ENCODE measurements at places on chromosomes 3 and 15. TPM values are rescaled to one million over a fixed set of nuclear protein-coding genes. Genes with fewer than 3 reads are reported as not detected.

- no peaks in the 10 kb centered on the region for H3K27me3 ChIP-seq
- no peak overlapping the region for H3K4me3 ChIP-seq
- no peaks in the 10 kb centered on the region for H3K36me3 ChIP-seq
- no peak overlapping the region for H3K27ac ChIP-seq
Measured at GRCh38 chr3:178513546-178514380, 22.5 kb upstream of the KCNMB2 start.

SCAANT1 gene
- polyA plus RNA-seq: 1.1 TPM

GRCh38 chr15:74857082-74857655 lies 14.2 kb upstream of the ULK3 start:
- H3K4me3 ChIP-seq: no peak overlapping the region
- H3K27ac ChIP-seq: peak overlapping the region; percentile 52
- H3K4me1 ChIP-seq: peaks cover 14% of the 10 kb centered on the region
- H3K27me3 ChIP-seq: no peaks in the 10 kb centered on the region

DNA sequence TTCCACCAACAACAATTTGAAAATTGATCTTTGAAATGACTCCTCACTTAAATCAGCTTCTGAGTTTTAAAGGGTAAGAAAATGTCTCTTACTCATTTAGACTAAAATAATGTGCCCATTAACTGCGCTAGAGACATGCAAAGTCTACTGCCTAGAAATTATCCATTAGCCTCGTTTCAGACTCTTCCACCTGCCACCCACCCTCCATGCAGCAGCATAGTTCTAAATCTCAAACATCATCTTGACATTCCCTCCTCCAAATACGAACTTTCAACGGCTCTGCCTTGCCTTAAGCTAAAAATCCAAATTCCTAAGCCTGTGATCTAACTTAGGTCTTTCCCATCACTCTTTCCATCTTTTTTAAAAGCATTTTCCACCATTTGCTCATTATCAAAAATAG lies 66.6 kb upstream of the ST8SIA2 start:
- H3K4me3 ChIP-seq: no peak overlapping the region
- no peaks in the 10 kb centered on the region for H3K4me1 ChIP-seq
- no peaks in the 10 kb centered on the region for H3K27me3 ChIP-seq

- peak; percentile 87 for DNase-seq
- no peak overlapping the region for H3K27ac ChIP-seq
- H3K4me3 ChIP-seq: no peak overlapping the region
- no peaks in the 10 kb centered on the region for H3K36me3 ChIP-seq
- H3K4me1 ChIP-seq: peaks cover 28% of the 10 kb centered on the region
Measured at GRCh38 chr3:124609402-124609801, 120.8 kb upstream of the UMPS start.

DNA sequence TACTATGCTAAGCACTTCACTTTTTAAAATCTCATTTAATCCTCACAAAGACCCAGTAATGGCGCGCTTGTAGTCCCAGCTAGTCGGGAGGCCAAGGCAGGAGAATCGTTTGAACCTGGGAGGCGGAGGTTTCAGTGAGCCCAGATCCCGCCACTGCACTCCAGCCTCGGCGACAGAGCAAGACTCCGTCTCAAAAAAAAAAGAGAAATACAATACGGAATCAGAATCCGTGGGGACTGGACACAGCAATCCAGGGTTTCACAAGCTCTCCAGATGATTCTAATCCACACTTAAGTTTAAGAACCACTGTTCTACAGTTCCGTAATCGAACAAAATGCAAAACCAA lies 426 bp upstream of the SUMF1 start:
- H3K27me3 ChIP-seq: no peaks in the 10 kb centered on the region
- no peaks in the 10 kb centered on the region for H3K4me1 ChIP-seq
- H3K36me3 ChIP-seq: no peaks in the 10 kb centered on the region
- H3K4me3 ChIP-seq: no peak overlapping the region

AGBL1 gene
- not detected for polyA plus RNA-seq

SERPINI1 gene
- not detected for polyA plus RNA-seq

- H3K36me3 ChIP-seq: no peaks in the 10 kb centered on the region
- H3K4me1 ChIP-seq: no peaks in the 10 kb centered on the region
- H3K4me3 ChIP-seq: no peak overlapping the region
- H3K27ac ChIP-seq: no peak overlapping the region
Measured at GRCh38 chr15:82851306-82851850, 42.0 kb downstream of the WHAMM start.

DLL4 gene
- 13.2 TPM for polyA plus RNA-seq

FILIP1L gene
- polyA plus RNA-seq: 18.1 TPM

ADAMTS17 gene
- 0.54 TPM for polyA plus RNA-seq

SPATA12 gene
- polyA plus RNA-seq: not detected

FBN1 gene
- polyA plus RNA-seq: 2.2 TPM

C3orf62 gene
- 7.5 TPM for polyA plus RNA-seq

FRMD4B gene
- polyA plus RNA-seq: 16.3 TPM

GOLGA8R gene
- 0.39 TPM for polyA plus RNA-seq

GASK1A gene
- 3.3 TPM for polyA plus RNA-seq

- no peaks in the 10 kb centered on the region for H3K36me3 ChIP-seq
- DNase-seq: peak; percentile 1
- H3K27ac ChIP-seq: no peak overlapping the region
- no peaks in the 10 kb centered on the region for H3K27me3 ChIP-seq
- no peak overlapping the region for H3K4me3 ChIP-seq
Measured at GRCh38 chr15:83747050-83747717, 93.3 kb downstream of the ADAMTSL3 start.
